ENCODE measurements at places on chromosomes 12 and 14.
A peak's percentile ranks its signal among the peaks of the same experiment; 100 is the strongest.

GRCh38 chr12:72369423-72369959 lies 97.3 kb downstream of the TRHDE start:
- DNase-seq, result no peak

- no peak for DNase-seq
Measured at GRCh38 chr14:68154275-68154674, 334.7 kb downstream of the RAD51B start.

DNA sequence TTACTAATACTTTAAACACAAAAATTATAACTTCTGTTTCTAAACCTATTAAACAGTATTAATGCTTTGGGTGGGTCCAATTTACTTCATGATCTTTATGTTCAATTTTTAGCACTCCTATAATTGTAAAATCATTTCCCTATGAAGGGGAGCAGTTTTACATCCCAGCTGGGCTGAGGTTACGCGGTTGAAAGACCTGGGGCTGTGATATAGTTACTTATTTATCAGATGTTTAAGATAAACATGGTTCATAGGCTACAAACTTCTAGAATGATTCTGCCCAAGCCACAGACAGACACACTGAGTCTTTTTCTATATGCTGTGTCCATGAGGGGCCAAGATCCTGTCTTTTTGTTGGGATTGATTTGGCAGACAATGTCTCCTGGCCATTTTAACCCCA lies 44.4 kb downstream of the DYRK2 start:
- DNase-seq, result no peak

- peak; percentile 83 for DNase-seq
Measured at GRCh38 chr14:55103005-55103640, 25.9 kb upstream of the LGALS3 start.

DNA sequence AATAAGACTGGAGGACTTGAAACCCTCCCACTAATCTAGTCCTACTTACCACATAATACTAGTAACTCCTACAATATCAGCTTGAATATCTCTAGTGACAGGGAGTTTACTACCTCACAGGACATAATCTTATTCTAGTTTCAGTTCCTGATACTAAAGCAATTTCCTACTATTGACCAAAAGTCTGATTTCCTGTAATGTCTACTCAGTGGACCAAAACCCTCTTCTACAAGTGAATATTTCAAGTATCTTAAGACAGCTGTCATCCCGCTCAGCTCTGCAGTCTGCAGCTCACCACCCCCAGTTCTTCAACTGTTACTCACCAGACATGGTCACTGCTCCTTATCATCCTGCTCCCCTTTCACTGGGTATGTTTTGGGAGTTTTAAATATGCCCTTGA lies 70.8 kb upstream of the TMCC3 start:
- no peak for DNase-seq

DNA sequence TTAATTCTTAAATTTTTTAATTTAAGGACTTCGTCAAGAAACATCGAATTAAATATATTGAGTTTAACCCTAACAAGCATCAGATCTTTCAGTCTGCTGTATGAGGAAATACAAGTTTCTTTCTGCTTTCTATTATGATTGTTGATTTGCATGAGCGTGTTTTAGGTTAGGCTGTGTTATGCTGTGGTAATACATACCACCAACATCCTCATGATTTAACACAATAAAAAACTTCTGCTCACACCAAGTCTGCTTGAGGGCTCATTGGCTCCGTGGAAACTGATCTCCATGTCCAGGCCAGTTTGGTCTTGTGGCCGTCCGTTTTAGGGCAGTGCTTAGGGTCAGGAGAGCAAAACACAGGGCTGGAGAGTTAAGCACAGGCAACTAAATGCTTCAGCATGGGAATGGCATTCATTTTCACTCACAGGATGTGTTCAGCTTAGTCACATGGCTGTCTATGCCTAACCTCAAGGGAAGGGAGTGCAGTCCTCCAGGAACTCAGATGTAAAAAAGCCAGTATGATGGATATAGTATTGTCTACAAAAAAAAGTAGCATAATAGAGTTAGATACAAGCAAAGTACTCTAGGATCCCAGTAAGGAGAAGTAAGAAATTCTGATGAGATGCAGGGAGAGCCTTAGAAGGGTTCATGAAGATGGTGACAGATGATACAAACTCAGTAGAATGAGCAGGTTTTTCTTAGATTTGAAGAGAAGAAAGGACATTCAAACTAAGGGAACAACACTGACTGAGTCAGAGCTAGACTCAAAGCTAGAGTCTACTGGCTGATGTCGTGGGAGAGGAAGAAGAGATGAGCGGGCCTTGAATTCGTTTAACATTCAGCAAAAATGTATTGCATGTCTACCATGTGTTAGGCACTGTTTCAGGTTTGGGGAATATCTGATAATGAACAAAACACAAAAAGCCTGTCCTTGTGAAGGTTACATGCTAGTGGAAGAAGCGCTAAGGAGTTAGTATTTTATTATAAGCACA lies 16.3 kb downstream of the MARK3 start:
- peak; percentile 48 for DNase-seq

GRCh38 chr14:81450976-81451375 lies 50.9 kb upstream of the STON2 start:
- no peak for DNase-seq

GRCh38 chr12:114671066-114671442 lies 12.9 kb downstream of the TBX3 start:
- no peak for DNase-seq

DNA sequence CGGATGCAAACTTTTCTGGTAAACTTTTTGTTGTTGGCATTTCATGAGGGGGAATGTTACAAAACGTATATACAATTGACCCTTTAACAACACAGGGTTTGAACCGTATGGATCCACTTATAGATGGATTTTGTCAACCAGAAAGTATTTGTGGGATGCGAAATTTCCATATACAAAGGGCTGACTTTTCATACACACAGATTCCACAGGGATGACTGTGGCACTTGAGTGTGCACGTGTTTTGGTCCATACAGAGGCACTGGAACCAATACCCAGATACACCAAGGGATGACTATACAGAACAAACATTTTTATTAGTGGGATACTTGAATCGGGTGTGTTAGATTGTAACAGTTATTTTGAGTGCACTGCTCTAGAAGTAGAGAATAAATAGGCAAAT lies 29.8 kb upstream of the CCT2 start:
- DNase-seq, result no peak

DNA sequence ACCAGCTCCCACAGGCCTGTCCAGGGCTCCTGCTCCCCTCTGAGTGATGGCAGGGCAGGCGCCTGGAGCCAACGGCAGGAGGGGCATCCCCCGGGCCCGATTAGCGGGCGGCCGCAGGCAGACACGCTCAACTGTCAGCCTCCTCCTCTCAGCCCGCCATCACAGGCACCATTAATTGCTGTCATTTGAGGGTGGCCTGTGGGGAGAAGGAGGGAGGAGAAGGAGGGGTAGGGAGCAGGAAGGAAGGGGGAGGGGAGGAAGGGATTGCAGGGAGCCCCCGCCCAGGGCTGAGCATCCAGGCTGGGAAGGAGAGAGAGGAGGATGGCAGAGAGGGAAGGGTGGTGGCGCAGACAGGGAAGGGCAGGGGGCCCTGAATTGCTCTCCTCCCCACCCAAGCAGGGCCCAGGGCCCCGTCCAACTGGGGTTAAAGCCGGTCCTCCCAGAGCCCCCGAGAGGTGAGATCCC lies 36.1 kb downstream of the NCOR2 start:
- no peak for DNase-seq

- no peak for DNase-seq
Measured at GRCh38 chr14:72657214-72657921, 236.5 kb downstream of the DPF3 start.

GRCh38 chr12:90619943-90620342 lies 335.0 kb downstream of the CCER1 start:
- no peak for DNase-seq

DNA sequence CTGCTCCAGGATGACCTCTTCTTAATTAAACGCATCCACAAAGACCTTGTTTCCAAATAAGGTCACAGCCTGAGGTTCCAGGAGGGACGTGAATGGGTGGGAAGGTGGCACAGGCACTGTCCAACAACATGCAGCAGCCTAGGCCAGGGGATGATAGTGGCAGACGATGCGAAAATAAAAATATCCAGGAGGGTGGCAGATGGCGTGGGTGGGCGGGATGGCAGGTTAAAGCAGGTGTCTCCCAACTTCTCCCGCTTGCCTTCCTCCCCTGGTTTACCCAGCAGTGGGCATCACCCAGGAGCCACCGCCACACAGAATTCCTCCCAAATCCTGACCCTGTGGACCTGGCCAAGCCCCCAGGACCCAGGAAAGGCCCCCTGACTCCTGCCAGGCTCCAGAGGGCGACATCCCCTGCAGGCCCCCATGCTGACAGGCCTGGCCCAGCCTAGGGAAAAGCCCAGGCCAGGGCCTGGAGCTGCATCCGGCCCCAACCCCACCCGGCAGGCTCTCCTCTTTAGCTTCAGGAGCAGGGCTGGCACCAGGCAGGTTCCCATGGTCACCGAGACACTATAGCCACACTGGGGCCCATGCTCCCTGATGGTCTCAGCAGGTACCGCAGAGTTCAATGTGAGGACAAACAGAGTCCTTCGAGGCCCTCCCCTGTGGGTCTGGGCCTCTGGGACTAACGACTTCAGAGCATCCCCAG lies 9.7 kb downstream of the NCOR2 start:
- DNase-seq, result no peak

- DNase-seq, result no peak
Measured at GRCh38 chr14:58292187-58292586, 6.2 kb upstream of the ARID4A start.

DNA sequence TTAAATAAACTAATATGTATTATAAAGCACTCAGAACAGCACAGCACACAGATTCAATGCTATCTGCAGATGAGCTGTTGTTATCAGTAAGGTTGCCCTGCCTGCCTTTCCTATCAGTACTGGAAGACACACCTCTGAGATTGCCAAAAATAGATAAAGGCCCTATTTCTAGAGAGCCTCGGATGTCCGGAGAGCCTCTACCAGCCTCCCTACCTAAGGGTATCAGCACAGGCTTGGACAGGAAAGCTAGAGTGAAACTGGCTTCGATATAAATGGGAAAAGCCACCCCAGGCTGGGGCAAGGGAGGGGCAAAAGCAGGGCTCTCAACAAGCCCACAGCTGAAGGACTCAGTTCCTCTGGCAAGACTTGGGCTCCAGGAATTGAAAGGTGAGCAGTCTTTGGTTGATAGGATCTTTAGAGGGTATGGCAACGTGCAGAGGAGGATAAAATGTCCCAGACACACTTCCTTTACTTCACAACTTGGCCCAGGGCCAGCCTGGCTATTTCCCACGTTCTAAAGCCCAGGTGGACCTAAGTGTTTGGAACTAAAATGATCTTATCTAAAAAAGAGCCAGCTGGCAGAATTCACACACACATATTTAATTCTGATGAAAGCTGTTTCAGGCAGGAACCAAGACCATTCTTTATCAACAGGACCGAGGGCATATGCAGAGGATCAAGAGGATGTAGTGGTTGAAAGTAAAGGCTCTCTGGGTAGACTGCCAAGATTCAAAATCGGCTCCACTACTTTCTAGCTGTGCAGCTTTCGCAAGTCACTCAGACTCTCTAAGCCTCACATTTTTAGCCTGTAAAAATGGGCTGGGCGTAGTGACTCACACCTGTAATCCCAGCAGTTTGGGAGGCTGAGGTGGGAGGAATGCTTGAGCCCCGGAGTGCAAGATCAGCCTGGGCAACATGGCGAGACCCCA lies 37.8 kb upstream of the ITPR2 start:
- DNase-seq, result no peak

DNA sequence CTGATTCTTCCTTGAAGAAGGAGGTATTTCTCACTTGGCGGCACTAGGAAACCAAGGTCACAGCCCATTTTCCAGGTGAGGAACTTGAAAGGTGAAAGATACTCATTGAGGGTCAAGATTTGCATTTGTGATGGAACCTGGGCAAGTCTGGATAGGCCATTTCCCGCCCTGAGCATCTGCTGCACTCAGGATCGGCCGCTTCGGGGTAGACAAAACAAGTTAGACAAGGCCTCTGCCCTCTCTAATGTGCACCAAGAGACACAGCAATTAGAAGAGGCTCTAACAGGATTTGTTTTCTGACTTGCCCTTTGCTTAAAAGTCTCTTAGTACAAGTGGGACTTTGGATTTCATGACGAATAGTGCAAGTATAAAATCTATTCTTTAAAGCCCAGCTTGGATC lies 167.2 kb downstream of the KTN1 start:
- no peak for DNase-seq

GRCh38 chr14:73757381-73757780 lies 43.2 kb upstream of the PNMA1 start:
- peak; percentile 57 for DNase-seq

DNA sequence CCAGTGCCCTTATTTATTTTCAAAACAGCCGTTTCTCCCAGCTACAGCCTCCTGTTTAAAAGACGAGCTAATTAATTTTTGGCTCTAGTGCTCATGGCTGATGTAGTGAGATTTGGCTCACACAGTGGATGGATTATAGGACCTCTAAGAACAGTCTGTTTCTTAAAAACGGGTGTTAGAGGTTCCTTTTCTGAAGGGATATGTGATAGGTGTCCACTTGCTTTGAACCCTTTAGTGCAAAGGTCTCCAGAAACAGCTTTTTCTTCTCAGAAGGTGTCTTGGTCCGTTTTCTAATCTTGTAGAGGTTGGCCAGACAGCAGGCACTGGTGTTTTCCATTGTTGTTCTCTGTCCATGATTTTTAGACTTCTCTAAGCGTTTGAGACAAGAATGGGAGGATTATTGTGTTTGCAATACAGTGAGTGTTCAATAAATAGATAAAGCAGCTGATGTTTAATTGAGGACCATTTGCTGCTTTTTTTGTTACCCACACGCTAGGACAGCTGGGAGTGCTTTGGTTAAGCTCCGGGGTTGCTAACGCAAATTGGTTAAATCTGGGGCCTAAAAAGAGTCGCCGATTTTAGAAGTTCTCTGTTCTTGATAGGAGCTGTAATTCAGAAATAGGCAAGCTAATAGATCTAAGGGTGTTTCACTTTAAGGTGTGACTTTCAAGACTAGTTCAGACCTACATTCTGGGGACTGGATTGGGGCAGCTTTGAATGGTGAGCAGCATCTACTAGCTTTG lies 1.0 kb downstream of the BORCS5 start:
- DNase-seq, result peak; percentile 38

- peak; percentile 36 for DNase-seq
Measured at GRCh38 chr12:104741077-104741476, 217.0 kb downstream of the SLC41A2 start.

- no peak for DNase-seq
Measured at GRCh38 chr14:57712102-57712501, 153.8 kb downstream of the SLC35F4 start.

DNA sequence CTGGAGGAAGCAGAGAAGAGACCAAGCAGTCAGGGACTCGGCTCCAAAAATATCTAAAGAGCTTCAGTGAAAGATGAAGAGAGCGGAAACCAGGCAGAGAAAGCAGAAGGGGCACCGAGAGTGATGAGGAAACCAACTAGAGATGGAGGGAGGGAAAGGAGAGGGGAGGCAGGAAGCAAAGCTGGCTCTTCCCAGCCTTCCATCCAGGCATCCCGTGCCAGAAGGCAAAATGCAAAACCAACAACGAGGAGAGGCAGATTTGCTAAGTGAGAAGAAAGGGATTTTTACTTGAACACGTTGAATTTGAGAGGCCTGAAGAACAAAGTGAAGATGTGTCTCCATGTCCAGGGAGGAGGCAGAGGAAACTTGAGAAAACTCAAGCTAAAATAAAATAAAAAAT lies 90.1 kb downstream of the NUAK1 start:
- no peak for DNase-seq
